Activated T-cell treated with anti-CD3 and anti-CD28 coated beads, Interleukin-2, amount 50 U/mL, for 48 hours (primary cell): ENCODE measurements at places on chromosomes 12 and 14.

- DNase-seq: no peak
Observed at GRCh38 chr12:80681287-80681686, 26.1 kb upstream of the MYF6 start.

DNA sequence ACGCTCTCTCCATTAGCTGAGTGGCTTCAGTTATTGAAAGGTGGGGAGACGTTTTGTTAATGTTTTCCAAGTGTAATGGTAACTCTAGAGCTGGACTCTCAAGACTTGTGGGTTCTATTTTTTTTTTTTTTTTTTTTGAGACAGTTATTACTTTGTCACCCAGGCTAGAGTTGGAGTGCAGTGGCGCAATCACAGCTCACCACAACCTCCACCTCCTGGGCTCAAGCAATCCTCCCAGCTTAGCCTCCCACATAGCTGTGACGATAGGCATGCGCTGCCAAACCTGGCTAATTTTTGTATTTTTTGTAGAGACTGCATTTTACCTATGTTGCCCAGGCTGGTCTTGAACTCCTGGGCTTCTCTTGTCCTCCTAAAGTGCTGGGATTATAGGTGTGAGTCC, 26.2 kb downstream of the ATF1 start:
- no peak for DNase-seq

DNA sequence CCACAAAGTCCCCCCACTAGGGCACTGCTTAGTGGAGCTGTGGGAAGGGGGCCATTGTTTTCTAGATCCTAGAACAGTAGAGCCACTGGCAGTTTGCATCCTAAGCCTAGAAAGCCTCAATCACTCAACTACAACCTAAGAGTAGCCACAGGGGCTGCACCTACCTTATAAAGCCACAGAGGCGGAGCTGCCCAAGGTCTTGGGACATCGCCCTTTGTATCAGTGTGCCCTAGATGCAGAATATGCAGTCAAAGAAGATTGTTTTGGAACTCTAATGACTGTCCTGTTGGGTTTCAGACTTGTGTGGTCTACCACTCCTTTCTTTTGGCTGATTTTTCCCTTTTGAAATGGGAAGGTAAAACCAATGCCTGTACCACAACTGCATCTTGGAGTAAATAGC, 59.5 kb downstream of the ATP2B1 start:
- no peak for DNase-seq

GRCh38 chr12:101838628-101839323, 8.0 kb upstream of the GNPTAB start:
- no peak for DNase-seq

GRCh38 chr12:98401427-98401826, 114.0 kb upstream of the TMPO start:
- no peak for DNase-seq

DNA sequence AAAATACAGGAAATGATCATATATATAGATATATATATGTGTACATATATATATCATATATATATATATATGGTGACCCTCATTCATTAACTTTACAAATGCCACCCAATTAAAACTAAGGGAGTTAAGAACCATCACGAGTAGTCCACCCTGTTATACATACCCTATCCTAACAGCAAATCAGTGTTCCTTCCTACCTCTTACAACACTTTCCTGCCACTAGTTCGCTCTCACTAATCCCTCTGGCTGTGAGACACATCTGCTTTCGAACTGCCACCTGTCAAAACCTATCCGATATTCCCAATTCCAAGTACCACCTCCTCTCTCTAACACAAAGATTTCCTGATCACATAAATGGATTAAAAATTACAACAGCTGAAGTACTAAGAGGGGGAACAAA, 100.5 kb downstream of the EEA1 start:
- DNase-seq: no peak

DNA sequence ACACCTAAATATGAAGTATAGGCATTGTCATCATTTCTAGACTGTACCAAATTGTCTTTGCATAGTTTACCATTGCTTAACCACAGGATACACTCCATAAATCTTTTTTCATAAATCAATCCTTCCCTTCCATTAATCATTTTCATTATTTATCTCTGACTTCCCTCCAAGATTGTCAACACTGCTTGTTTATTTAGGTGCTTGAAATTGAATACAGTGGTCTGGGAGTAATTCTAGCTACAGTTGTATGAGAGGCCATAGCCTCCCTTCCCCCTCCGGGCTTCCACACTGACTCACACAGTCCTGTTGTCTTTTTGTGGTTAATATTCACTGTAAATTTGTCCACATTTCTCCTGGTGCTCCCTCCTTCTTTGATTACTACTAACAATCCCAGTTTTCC, 114.2 kb upstream of the ARID2 start:
- DNase-seq: no peak

- DNase-seq: no peak
Observed at GRCh38 chr14:45766247-45766646, 513.2 kb upstream of the MIS18BP1 start.

DNA sequence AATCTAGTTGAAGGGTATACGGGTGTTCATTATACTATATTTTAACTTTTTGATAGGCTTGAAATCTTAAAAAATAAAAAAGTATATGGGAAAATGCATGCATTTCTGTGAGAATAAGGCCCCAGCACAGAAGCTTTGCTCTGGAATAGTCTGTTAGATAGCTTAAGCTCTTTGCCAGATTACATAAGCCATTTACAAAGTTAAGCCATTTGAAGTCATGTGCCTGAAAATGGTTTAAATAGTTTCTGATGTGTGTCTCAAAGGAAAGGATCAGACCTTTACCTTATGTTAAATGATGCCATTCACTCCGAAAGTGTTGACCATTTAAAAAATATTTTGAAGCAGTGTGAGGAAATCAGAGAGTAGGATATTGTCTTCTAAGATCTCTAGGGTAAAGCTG, 51.3 kb downstream of the WASHC4 start:
- no peak for DNase-seq

DNA sequence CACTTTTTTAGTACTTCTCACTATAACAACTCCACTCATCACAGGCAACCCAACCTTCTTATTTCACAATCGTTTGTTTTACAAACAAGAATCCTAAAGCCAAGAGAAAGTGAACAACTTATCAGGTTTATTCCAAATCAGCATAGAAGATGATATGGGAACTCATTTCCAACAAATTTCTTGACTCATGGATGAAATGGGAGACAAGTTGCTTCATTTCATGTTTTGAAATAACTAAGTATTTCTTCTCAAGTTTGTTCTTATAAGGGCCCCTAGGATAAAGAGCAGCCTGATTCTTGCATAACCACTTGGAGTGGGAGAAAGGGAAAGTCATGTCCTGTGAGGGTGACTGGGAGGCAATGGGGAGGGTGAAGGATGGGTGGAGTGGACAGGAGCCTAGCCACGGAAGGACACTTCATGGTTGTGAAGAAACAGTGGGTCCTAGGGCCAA, 168.3 kb downstream of the DUSP6 start:
- DNase-seq: no peak

- DNase-seq: no peak
Observed at GRCh38 chr12:94768398-94769046, 118.2 kb upstream of the TMCC3 start.

GRCh38 chr14:67166450-67166853, 22.8 kb upstream of the GARIN2 start:
- DNase-seq: peak; percentile 30

- no peak for DNase-seq
Observed at GRCh38 chr12:26940516-26941214, 2.4 kb downstream of the FGFR1OP2 start.

DNA sequence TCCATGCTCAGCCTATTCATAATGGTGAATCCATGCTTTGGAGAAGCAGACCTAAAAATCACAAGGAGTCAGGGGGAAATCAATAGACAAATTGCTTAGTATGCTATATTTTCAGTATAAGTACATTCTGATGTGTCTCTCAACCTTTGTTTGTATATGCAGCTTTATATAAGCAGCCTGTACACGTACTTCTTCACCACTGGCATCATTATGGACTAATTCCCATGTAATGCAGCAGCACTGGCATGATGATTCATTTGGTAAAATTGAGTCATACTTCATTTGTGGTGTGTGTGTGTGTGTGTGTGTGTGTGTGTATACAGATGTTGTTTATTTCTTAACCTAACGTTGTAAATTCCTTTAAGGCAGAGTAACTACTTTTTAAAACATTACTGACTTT, 10.9 kb downstream of the DCP1B start:
- no peak for DNase-seq

DNA sequence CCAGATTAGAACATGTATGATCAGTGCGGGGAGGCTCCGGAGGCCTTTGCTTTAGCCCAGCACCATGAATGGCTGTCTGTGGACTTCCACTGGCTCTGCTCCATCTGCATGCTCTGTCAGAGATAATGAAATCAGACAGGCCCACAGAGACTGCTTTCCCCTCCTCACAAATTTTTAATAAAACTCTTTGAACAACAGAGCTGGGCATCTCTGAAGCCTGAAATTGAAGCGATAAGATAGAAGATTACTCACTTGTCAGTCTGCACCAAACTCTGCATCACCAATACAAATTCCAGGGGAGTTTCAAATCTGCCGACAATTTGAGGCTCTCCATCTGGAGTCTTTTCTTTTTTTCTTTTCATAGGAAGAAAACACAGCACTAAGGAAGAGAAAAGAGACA, 110.0 kb downstream of the DYRK2 start:
- no peak for DNase-seq

DNA sequence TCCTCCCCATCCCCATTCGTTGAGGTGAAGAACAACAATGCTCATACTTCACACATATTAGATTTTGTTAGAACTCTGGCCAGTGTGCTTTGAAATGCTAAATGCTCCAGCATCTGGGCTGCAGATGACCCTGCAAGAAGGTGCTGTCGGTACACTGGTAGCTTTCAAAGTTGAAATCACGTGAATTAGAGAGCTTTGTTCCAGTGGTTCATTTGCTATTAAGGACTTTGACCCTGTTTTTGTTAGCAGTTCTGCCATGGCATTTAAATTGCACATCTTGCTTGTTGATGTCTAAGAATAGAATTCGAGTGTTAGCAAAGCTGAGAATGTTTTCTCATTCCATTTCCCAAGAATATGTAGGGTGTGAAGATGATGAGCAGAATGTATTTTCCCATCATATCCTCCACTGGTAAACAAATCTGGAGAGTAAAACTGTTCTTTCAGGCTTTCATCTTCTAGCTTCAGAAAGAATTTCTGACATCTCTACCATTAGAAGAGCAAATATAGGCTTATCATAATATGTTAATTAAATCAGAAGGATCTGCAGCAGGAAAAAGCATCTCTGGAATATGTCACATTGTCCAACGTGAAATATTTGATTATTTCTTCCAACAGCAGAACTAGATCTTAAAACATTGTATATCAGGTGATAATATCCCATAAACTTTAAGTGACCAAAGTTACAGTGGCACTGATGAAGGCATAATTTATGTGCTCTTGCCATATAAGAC, 98.8 kb upstream of the PDE3A start:
- DNase-seq: no peak

DNA sequence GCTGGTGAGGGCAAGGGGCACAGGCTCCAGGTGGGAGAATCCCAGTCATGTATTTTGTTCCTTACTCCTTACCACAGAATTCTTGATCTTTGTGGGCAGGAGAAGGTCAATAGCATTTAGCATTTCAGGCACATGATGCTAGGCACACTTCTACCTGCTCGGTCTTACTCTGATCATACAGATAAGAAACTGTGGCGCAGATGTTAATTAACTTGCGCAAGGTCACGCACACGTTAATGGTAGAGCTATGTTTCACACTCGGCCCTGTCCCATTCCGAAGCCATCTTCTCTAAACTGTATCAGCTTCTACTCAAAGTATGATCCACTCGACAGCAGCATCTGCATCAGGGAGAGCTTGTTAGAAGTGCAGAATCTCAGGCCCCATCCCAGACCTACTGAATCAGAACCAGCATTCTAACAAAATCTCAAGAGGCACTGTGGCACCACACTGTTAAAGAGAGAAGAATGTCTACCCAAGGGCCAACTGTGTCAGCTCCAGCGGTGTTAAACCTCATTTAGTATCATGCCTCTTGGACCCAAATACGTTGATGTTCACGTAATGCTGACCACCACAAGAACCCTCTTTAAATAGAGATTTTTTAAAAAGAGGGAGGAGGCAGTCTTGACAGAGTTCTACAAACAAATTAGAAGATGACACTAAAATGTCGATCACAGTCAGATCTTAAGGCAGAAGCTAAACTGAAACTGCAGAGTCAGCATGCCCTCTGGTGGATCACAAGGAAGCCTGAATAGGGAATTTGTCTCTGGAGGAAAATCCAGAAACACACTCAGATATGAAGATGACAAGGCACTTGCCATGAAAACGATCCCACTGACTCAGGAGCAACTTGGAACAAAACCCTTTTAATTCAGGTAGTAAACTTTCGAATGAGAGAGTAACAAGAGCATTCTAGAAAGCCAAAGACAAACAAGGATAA, 7.3 kb downstream of the STXBP6 start:
- DNase-seq: no peak

- peak; percentile 7 for DNase-seq
Observed at GRCh38 chr14:101230161-101230850, 326.8 kb upstream of the RTL1 start.

DNA sequence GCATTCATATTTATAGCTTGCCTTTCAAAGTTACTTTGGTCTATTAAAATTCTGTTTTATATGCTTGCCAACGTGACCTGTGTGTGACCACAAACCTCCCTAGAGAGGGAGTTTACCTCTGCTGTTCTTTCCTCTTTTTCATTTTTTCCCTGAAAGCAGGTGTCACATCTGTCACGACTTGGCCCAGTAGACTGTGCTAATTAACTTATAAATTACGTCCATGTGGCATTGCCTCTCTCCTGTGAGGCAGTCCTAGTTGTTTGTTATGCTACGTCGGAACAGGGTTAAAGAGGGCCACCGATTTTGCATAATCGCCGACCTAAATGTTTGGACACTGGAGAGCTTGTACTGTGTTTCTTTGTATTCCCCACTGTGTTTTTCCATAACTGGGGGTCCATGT, 343.9 kb upstream of the FLRT2 start:
- DNase-seq: no peak

DNA sequence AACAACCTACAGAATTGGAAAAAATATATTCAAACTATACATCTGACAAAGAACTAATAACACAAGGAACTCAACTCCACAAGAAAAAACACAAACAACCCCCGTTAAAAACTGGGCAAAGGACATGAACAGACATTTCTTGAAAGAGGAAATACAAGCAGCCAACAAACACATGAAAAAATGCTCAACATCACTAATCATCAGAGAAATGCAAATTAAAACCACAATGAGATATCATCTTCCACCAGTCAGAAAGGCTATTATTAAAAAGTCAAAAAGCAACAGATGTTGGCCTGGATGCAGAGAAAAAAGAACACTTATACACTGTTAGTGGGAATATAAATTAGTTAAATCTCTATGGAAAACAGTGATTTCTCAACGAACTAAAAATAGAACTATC, 82.6 kb upstream of the CCDC91 start:
- no peak for DNase-seq

DNA sequence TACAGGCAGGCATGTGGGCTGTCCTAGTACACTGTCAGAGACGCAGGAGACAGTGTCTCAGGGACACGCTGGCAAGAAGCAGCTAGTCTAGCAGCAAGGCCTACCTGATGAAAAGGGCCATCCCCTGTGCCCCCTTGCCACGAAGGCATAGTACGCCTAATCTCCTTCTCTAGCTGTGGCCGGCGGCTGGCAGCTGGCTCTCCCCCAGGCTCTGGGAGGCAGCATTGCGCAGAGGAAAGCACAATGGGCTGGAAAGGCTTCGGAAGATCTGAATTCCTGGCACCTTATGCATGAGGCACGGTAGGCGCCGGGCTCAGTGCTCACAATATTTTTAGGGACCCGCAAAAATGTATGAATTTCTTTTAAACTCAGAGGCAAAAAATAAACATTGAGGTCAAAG, 16.0 kb upstream of the PLEKHH1 start:
- DNase-seq: no peak

- no peak for DNase-seq
Observed at GRCh38 chr14:54697803-54698202, 130.9 kb downstream of the SAMD4A start.
